Activated CD4-positive, CD25-positive, alpha-beta regulatory T cell treated with anti-CD3 and anti-CD28 coated beads, Interleukin-2, amount 50 U/mL, for 24 hours (primary cell): ENCODE measurements at places on chromosomes 5 and 9.
A peak's percentile ranks its signal among the peaks of the same experiment; 100 is the strongest.

GRCh38 chr5:59591162-59591561, 302.4 kb downstream of the PDE4D start:
- peak; percentile 96 for ATAC-seq

DNA sequence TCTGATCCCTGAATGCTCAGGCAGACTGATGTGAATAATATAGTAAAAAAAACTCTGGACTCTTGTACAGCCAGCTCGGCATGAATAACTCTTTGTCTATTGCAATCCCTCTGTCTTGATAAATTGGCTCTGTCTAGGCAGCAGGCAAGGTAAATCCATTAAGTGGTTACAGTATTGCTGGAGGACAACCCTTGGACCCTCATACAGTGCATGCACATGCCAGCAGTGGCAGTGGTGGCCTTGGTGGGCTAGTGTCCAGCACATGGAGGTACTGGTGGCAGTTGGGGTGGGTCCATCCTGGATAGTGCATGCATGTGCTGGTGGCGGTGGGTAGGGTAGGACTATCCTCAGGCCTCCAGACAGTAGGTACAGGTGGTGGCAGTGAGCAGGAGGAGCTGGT, 38.9 kb downstream of the DNAJC21 start:
- ATAC-seq: no peak

GRCh38 chr9:104276709-104277245, 182.7 kb downstream of the SMC2 start:
- no peak for ATAC-seq

GRCh38 chr5:163809473-163809872, 304.1 kb downstream of the MAT2B start:
- no peak for ATAC-seq

DNA sequence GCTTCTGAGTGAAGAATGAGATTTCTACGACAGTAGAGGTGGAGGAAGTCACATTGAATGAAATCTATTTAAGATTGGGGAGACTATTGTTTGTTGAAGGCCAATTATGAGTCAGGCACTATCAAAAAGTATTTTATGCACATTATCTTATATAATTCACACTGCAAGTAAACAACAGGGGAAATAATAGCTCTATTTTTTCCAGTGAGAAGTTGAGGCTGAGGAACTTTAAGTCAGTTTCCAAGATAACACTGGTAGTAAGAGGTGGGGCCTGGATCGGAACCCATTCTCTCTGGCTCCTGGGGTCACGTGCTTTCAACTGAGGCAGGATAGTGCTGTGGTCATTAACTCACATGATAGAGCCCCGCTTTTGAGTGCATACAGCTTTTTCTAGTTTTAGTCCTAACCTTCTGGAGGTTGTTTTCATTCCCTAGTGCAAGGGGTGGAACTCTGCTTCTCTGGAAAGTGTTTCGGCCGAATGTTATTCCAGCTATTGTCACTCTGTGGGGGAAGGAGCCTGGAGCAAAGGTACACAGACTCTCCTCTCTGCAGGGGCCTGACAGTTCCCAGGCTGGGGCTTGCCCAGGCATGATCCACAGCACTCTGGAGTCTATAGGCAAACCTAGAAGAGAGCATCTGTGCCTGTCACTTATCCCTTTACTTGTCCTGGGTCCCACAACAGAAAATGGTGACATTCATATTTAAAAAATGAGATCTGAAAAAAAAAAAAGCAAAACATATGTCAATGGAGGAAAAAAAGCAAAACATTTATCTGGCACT, 352.4 kb upstream of the ACTBL2 start:
- no peak for ATAC-seq

GRCh38 chr5:145341842-145342241, 493.3 kb downstream of the PRELID2 start:
- ATAC-seq: no peak

DNA sequence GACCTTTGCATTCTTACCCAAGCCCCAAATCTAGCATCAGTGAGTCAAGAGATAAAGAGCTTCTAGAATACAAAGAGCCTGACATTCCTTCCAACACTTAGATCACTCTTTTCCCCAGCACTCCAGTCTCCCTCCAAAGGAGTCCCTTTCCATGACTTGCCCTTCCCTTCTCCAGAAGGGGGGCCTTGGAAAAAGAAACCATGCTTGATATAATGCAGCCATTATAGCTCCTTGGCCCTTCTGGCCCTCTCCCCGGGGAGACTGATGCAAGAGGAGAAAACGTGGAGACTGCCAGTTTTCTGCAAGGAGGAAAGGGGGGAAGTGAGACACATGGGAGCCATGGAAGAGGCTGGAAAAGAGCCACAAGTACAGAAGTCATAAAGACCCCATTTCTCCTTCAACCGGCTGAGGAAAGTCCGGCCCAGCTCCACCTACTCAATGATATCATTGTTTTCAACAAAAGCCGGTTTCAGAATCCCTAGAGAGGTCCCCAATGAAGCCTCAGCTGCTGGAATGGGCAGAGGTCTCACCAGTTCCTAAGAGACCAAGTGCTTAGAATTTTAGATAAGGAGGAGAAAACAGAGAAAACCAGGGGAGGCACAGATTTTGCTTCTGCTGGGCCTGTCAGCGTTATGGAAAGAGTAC, 29.0 kb downstream of the ADAM19 start:
- no peak for ATAC-seq

- no peak for ATAC-seq
Observed at GRCh38 chr9:98361645-98362044, 106.2 kb upstream of the TBC1D2 start.

DNA sequence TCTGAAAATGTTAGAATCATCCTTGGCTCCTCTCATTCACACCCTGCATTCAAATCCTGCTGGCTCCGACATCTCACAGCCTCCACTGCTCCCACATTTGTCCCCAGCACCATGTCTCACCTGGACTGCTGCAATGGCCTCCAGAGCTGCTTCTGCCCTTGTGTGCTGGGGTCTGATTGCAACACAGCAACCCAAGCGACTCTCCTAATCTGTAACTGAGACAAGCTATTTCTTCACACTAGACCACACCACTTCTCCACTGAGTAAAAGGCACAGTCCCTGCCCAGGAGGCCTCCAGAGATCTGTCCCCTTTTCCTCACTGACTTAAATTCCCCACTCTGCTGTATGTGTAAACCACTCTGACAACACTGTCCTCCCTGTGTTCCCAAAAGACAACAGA, 151.1 kb upstream of the TAS2R1 start:
- ATAC-seq: no peak

- ATAC-seq: no peak
Observed at GRCh38 chr5:155416765-155417164, 403.2 kb downstream of the KIF4B start.
